ENCODE measurements at places on chromosomes 12 and 14.

- no peak for DNase-seq
Measured at GRCh38 chr14:87961246-87961645, 31.7 kb downstream of the GALC start.

- DNase-seq: no peak
Measured at GRCh38 chr14:61636779-61637178, 58.5 kb upstream of the HIF1A start.

DNA sequence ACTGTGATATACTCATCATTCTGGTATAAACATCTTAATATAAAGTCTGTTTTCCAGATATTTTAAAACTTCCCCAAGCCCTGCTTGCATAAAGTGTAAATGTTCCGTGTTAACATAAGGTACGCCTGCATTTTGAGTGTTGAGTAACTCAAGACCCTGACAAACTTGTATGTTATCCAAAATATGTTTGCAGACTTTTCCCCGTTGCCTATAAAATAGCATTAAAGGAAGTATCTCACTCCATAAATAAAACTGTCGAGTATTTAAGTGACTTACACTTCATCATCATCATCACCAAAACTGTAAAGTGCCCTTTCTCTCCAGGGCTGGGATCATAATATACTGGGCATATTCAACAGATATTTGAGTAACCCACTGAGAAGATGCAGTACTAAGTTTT is 64.6 kb upstream of the TSPAN8 start:
- DNase-seq: no peak

DNA sequence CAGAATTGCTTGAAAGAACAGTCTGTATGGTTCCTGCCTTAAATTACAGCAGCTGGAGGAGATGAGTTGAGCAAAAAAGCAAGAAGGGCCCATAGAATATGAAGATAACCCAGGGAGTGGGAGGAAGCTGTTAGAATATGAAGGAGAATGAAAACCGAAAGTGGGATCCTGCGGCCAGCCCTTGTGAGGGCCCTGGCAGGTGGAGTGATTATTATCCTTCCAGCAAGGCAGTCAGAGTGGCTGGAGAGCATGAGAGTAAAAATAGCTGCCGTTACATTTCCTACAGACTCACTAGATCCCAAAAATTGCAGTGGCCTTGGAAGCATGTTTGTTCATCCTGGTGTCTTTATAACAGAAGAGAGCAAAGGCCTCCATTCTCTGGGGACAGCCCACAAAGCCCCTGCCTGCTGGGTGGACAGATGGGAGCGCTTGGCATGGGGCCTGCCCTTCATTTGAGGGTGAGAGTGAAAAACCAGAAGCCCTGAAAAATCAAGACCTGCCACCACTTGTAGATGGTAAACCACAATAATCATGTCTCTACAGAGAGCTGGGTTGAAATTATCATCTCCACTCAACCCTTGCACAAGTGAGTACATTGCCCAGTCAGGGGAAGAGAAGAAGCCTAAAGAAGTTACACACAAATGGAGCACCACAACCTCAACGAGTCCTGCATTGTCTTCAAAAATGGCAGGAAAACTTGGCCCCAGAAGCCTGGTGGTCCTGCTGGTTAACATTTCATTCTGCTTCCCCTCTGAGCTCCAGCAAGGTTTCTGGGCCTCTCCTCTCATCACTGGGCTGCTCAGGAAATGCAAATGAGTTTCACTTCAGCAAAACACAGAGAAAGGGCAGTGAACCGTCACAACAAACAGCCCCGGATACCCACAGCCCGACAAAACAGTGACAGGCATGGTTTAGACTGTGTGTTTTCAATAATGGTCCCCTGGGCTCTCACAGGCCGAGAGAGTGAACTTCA is 20.5 kb downstream of the ZDHHC22 start:
- peak; percentile 59 for DNase-seq

GRCh38 chr14:97350894-97351731 is 553.9 kb downstream of the VRK1 start:
- DNase-seq: no peak

- no peak for DNase-seq
Measured at GRCh38 chr12:42326541-42327226, 717 bp downstream of the PPHLN1 start.

DNA sequence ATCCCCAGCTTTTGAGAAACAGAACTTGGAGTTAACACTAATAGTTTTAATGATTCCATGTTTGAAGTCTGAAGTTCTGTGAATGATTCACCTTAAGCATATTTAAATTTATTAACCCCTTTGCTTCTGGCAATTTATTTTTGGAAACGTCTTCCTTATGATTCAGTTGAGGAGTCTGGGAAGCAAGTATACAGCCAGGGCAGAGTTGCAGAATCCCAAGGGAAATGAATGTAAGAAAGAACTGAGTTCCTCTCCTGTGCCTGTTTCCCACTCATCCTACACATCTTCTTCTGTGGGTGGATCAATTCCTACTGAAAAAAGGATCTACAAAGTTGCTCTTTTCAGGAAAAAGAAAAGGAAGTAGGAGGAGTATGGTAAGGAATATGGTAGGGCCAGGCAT is 108.2 kb upstream of the CCDC91 start:
- DNase-seq: no peak

DNA sequence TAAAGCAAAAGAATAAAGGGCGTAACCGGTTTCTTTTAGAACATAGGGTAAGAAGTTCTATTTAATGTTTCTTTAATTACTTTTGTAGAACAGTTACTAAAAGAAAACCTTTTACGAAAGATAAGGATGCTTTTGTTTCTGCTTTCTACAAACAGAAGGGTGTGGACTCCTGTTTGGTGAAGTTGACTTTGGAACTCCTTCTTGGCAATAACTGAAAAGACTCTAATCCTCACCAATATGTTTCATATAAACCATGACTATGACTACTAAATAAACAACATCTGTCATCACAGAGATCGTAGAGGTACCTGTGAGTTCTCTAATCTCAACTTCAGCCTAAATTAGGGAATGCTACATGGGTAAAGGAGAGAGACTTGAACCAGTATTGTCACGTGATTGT is 210.8 kb upstream of the FLRT2 start:
- no peak for DNase-seq

DNA sequence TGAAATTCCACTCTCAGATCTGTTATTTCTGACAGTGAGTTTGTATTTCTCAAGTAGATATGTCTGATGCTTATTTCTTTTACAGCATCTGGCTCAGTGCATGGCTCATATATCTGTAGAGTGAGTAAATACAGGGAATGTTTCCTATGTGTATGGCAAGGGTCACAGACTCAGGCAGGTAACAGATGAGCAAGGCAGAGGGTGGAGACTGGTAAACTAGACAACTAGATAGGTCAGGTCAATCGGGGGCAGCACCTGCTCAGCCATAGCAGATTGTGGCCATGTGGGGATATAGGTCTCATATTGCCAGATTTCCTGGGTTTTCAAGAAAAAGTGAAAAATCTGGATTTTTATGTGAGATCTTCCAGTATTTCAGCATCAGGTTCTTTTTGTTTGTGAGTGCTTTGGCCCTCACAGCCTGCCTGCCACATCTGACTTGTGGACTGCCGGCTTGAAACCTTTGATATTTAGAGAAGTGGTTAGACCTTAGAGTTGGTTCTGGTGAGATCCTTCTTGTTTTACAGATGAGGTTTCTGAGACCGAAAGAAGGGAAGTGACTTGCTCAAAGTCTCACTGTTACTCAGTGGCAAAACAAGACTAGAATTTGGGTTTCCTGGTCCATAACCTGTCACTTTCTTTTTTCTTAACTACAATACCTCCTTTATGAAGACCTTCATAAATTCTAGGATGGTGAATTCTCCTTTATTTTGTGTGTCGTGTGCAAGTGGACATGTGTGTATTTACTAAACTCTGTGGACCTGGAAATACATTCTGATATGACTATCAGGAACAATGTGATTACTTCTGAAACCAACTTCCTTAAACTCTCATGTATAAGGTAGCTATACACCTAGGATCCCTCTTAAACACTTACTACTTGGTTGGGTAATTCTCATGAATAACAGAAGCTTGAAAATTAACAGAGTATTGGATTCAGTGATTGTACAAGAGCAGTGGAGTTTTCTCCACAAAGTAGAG is 34.4 kb downstream of the PROX2 start:
- no peak for DNase-seq

DNA sequence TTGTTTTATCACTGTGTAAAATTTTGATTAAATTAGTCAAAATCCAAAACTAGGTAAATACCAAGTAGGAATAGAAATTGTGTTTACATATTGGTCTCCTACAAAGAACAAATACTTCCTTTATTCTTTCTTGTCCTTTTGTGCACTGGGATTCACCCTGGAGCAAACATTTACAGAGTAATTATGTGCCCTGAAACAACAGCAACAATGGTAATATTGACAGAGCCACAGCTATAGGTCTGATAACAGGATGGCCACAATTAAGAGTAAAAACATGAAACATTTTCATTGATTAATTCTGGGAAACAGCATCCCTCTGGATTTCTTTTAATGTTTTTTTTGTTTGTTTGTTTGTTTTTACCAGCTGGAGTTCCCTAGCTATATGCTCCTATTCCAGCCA is 61.2 kb downstream of the SLC38A6 start:
- DNase-seq: no peak

DNA sequence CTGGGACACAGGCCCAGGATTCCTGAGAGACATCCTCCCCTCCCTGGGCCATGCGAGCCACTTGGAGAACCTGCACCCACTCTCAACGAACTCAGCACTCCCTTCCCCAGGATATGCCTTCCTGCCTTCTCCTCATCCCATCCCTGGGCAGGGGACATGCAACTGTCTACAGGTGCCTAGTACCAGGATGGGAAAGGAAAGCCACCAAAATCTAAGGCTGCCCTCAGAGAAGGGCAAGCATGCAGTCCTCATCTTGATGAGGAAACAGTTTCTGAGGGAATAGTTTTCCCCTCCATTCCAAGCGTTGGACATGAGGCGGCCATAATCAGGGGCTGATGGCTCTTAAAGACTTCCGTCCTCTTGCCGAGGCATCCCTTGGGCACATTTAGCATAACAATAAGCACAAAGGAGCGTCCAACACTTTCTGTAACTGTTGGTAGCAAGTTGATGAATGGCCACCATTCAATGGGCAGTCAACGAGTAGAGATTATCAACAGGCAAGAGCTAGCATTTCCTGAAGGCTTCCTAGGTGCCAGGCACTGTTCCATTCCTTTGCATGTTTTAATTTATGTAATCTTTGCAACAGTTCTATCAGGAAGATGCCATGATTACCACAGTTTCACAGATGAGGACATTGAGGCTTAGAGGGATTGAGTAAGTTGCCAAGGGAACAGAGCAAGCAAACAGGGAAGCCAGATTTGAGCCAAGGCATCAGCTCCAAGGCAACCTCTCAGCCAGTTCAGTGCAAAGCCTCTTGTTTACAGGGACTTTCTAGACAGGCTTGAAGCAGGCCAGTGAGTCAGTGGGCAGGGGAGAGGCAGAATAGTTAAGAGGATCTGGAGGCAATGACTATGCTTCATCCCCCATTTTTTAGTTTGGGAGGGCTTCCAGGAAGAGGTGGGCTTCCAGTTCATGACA is 105.1 kb downstream of the SINHCAF start:
- no peak for DNase-seq

- no peak for DNase-seq
Measured at GRCh38 chr14:69667938-69668335, 56.5 kb downstream of the SUSD6 start.

DNA sequence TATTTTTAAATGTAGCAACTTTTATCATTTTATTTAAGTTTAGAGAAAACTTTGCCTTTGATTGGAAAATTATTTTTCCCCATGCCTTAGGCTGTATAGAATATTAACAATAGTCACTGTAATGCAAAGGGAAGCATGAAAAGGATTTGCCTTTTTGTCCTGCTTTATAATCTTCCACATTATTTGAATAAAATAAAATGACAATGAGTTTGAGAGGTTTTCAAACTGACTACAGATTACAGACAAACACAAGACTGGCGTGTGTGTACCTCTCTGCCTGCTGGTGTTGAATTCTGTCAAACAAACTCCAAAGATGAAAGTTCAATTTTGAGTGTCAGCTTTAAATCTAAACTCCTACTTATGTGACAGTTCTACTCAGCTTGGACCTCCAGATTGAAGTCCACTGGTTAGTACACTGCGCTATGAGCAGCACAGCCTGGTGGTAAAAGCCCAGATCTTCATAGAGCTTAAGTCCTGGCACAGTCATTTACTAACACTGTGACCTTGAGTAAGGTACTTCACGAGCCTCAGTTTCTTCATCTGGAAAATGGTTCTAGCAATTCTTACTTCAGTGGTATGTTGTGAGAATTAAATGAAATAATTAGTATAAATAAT is 98.3 kb upstream of the CPNE8 start:
- no peak for DNase-seq

- DNase-seq: no peak
Measured at GRCh38 chr14:90846511-90846910, 30.3 kb upstream of the TTC7B start.

GRCh38 chr12:83931451-83931850 is 981.1 kb downstream of the SLC6A15 start:
- DNase-seq: no peak

- no peak for DNase-seq
Measured at GRCh38 chr12:128425666-128426331, 158.8 kb downstream of the TMEM132C start.

- no peak for DNase-seq
Measured at GRCh38 chr14:103569408-103569807, 6.6 kb downstream of the COA8 start.

- no peak for DNase-seq
Measured at GRCh38 chr14:103141117-103141796, 18.0 kb downstream of the TNFAIP2 start.

- no peak for DNase-seq
Measured at GRCh38 chr14:104358528-104359300, 220.3 kb downstream of the KIF26A start.

DNA sequence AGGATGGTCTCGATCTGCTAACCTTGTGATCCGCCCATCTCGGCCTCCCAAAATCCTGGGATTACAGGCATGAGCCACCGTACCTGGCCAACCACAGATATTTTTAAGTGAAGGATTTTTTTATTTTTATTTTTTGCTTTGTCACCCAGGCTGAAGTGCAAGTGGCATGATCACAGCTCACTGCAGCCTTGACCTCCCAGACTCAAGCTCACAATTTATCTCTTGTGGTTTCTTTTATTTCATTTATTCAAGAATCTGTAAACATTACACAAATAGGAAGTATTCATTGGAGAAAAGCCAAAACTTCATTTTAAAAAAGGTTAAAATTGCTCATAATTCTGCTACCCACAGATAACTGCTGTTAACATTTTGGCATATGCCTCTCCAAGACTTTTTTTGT is 13.3 kb downstream of the MOAP1 start:
- no peak for DNase-seq

DNA sequence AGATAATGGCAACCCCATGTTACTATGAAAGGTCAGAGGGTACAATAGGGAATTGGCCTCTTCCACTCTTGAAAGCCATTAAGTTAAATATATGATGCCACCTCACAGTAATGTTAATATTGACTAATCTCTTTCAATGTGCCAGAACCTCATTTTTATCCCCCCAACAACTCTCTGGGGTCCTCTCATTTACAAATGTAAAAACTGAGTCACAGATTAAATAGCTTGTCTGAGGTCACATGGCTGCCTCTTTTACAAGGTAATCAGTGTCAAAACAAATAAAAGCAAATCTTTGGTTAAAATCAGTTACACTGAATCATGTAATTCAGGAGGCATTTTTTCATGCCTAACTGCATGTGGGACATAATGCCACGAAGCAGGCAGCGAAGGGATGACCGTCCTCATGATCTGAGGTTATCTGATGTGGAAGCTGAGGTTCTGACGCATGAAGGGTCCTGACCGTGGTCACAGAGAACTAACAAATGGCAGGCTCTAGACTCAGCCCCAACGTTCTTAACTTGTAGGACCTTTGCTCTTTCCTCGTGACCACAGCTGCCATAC is 78.5 kb downstream of the PTPN21 start:
- DNase-seq: no peak

GRCh38 chr14:37697489-37698121 is 102.2 kb downstream of the TTC6 start:
- DNase-seq: no peak

Measured in cerebellar nuclear complex (tissue), 1 donor.